Activated CD4-positive, alpha-beta T cell treated with anti-CD3 and anti-CD28 coated beads, Interleukin-2, amount 50 U/mL, for 48 hours (primary cell): ENCODE measurements at places on chromosomes 4 and X.

GRCh38 chrX:13845721-13846378 is 29.0 kb upstream of the GPM6B start:
- no peak for DNase-seq

DNA sequence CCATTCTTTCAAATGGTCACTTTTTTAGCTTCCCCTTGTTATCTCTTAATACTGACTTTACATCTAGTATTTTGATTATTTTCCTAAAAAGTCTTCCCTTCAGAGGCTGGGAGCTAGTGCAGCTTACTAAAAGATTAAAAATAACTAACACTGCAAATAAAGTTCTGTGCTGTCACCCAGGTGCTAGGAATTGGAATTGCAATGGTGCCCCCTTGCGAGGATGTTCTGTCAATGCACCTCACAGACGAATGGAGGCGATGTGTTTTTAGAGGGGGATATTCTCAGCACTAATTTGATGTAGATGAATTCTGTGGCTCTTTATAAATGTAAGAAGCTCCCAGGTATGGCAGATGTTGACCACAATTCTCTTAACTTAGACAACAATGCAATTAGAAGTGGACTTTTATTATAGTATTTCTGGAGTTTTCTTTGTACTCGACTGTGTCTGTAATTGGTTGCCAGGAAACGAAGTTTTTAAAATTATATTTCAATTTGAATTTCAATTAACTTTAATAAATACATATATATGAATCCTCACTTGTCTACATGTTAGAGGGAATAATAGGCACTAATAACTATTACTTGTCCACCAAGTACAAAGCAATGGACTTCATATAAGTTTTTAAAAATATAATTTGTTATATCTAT is 22.0 kb upstream of the SMIM31 start:
- DNase-seq, result peak; percentile 41

GRCh38 chrX:18575744-18576143 is 96.2 kb downstream of the RS1 start:
- no peak for DNase-seq

DNA sequence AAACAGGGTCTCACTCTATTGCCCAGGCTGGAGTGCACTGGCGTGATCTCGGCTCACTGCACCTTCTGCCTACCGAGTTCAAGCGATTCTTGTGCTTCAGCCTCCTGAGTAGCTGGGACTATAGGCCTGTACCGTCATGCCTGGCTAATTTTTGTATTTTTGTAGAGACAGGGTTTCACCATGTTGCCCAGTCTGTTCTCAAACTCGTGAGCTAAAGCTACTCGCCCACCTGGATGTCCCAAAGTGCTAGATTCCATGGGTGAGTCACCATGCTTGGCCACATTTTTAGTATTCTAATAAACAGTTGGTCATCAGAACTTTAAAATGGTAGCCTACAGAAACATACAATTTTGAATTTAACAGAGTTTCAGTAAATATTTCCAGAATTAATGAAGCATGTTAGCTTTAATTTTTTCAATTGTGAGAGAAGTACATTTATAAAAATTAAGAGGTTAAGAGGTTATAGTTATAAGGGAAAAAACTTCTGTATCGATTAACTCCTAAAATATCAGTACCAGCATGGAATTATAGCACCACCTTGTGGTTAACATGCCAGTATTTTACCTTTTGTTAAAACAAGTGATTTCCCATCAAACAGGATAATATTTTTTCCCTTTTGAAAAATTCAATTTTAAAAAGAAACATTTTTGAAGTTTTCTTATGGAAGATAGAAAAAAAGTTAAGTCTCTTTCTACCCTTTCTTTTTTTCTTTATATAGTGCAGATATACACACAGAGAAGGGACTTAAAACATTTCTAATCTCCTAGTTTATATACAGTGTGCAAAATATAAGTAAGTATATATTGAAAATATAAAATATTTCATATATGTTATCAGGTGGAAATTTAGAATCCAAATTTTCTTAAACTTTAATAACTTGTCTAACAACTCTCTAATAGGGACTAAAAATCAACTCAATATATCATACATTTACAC is 35.4 kb downstream of the CEP44 start:
- DNase-seq, result no peak

DNA sequence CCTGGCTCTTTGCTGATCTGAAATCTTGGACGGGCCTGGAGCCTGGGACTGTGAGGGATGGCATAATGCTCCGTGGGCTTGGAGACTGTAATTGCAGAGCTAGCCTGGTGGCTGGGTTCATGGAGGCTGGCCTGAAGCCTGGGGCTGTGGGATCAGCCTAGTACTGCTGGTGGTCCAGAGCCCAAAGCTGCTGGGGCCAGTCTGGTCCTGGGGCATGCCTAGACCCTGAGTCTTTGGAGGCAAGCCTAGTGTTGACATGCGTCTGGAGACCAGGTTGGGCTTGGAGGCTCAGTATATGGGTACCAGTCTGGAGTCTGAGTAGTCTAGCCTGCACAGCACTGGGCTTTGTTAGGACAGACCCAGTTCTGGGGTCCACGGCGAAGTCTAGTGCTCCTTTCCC is 172.0 kb upstream of the ZC4H2 start:
- no peak for DNase-seq

DNA sequence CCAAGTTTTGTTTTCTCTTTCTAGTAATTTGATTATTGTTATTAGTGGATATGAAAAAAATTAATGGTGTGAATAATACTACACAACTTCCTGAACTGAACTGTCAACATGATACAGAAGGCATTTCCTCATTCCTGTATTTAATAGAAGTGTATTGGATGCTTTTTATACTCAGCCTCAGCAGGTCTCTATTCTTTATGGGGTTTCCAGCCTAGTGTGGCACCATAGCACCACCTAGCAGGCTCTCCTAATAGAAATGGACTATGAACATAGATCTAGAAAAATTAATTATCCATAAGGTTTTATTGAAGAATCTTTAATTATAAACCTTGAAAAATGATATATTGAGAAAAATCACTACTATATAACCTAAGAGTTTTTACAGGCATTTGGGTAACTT is 52.4 kb downstream of the GLRB start:
- no peak for DNase-seq
